ENCODE measurements at places on chromosomes 13 and 19. TPM values are rescaled to one million over a fixed set of nuclear protein-coding genes. Genes with fewer than 3 reads are reported as not detected.

DNA sequence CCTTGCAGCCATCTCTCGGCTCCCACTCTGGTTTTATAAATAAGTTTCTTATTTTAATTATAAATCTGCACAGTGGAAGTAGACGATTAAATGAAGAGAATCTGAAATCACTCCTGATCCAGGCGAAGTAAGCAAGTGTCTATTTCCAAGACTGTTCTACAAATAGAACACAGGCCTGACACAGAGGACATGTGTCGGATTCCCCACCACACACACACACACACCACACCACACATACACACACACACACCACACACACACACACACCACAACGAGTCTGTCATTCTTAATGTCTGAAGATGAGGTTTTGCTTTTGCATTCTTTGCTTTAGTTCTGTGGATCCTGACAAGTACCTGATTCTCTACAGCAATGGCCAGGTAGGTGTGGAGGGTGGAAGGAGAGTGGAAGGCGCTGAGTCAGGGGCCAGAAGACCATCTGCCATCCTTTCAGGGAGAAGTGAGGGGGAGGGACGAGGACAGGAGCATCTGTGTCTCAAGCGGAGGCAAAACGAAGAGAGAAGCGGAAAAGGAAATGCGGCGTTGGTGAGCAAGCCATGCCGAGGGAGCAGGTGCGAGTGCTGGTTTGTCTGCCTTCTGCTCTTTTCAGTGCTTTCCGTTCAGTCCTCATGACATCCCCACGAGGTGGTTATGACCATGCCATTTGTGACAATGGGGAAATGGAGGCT lies 110.2 kb downstream of the TEX26 start:
- DNase-seq: no peak

GRCh38 chr19:51139299-51140014 lies 2.6 kb upstream of the SIGLEC7 start:
- DNase-seq: no peak

DNA sequence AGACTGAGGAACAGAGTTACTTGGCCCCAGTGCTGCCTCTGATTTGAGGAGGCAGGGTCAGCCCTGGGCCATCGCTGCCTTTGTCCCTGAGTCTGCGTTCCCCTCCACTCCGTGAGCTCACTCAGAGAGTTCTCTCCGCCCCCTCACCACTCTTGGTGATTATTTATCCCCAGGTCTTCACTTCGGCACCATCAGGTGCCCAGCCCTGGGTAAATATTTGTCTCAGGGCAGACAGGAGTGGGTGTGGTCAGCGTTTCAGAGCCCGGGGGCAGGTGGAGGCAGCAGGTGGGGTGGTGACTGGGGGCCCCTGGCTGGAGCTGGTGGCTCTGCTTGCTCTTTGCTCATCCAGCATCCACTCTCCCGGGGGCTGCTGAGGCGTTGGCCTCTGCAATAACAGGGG lies 20.6 kb downstream of the PPP1R37 start:
- DNase-seq: no peak

The FCGBP gene
- total RNA-seq: 0.04 TPM

The MBD3L2B gene
- not detected for total RNA-seq

The POMP gene
- 95.2 TPM for total RNA-seq

Data from pulmonary artery endothelial cell (primary cell).